NCI-H748 treated with DMSO at 0.1 percent for 48 hours (cell line): ENCODE measurements at places on chromosomes 12 and 14.

DNA sequence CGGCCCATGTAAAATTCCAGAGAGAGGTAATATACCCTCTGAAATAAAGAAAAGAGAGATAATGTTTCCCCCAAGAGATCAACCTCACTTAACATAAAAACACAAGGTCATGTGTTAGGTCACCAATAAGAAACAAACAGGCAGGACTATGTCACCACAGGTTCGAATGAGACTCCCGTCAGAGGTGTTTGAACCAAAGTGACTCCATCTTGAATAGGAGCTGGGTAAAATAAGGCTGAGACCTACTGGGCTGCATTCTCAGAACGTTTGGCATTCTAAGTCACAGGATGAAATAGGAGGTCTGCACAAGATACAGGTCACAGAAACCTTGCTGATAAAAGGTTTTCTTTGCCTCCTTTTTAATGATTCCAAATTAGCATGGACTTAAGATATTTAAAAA is 6.5 kb downstream of the PYGL start:
- DNase-seq: no peak

GRCh38 chr12:121934309-121934664 is 15.9 kb downstream of the CFAP251 start:
- no peak for DNase-seq

DNA sequence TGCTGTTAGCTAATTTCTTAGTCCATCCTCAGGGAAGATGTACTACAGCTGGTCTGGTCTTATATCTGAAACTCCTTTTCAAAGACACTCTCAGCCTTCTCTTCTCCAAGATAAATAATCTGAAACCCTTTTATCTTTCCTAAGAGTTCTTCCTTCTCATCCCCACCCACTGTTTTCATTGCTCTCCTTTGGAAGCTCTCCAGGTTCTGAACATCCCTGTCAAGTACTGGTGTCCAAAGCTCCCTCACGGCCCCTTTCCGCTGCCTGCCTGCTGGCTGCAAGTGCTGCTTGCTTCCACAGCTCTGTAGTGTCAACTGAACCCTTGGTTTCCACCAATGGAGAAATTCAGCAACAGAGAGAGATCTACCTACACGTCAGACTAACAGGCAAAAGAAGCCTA is 6.6 kb upstream of the SLC6A13 start:
- no peak for DNase-seq

DNA sequence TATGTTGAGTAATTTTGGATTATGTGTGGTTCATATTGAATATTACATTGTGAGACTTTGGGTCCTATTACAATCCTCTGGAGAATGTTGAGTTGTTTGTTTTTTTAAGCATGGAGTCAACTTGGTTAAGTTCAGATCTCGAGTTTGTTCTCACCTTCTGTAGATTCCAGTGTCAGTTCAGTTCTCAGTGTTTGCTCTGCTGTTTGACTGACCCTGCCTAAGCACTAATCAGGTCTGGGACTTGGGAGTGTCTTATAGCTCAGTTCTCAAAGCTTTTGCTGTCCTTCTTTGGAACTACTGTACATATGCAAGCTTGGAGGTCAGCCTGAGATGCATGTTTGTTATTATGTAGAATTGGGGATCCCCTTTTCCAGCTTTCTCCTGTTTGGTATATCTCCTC is 63.1 kb downstream of the DIP2B start:
- DNase-seq: no peak

DNA sequence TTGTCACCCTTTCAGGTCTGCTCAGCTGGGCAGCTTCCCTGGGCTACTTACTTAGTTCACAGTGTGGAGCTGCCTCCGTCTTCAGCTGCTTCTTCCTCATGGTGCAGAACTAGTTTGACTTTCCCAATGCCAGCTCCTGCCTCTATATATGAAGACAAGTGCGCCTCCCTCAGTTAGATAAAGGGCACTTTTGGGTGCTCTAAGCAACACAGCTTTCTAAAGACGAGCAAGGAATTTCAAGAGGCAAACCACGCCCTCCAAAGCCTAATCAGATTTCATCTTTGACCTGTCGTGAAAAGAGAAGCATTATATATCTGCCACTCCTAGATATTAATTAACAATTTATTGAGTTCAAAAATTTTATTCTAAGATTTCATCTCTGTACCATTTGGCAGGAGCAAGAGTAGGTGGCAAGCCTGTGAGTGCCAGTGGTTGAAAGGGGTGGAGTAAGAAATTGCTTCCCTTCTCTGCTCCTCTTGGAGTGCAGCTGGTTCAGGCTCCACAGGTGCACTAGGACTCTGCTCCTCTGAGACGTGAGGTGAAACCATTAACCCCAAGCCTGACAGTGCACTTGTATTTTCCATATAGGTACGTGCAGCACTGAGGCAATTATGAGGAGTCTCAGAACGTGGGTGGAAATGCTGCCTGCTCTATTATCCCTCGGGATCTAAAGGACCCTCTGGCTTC is 2.1 kb upstream of the SLC11A2 start:
- peak; percentile 53 for DNase-seq
